ENCODE measurements at places on chromosomes 12 and 14. TPM values are rescaled to one million over a fixed set of nuclear protein-coding genes. Genes with fewer than 3 reads are reported as not detected.

NFKBIA gene
- total RNA-seq, result 292 TPM

SPATS2 gene
- total RNA-seq, result 3.8 TPM

DNA sequence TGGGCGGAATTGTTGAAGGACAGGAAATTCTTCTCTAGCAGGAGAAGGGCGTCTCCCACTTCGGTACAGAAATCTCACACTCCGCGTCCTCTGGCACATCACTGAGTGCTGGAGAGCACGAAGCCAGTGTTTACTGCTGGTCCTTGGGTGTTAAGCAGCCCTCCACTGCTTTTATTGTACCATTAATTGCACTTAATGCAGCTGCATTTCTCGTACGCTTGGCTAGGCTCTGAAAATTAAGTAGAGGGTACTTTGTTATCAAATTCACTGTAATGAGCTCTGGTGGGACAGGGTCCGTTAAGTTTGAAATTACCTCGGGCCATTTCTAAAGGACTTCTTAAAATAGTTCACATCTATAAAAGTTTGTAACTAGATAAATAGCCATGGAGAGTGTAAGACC is 411.2 kb downstream of the NPAS3 start:
- no peaks in the 10 kb centered on the region for H3K4me1 ChIP-seq
- H3K27ac ChIP-seq, result no peak overlapping the region
- H3K27me3 ChIP-seq, result no peaks in the 10 kb centered on the region
- no peak for DNase-seq
- no peak overlapping the region for H3K4me3 ChIP-seq

DNA sequence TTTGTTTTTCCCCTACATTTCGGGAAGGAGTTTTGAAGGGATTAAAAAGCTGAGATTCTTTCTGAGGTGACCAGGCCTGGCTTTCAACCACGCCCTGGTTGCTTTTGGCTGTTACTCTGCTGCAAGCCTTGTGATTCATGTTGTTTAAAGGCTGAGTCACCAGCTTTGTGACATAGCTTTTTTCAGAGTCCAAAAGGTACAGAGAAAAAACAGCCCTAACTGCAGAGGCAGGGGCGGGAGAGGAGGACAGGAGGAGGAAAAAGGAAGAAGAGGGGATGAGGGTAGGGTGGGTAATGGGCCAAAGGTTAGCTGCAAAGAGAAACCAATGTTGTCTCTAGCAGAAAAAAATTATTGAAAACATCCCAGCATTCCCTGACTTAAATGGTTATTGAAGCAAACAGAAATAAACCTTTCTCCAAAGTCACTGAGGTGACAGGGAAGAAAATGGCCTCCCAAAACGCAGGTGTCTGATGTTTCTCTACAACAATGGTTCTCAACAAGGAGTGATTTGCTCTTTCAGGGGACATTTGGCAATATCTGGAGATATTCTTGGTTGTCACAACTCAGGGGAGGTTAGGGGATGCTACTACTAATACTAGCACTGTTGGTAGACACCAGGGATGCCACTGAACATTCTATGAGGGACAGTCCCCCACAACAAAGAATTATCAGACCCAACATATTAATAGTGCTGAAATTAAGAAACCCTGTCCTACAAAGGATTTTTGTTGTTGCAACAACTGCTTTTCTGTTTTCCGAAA is 2.1 kb upstream of the UBC start:
- H3K27me3 ChIP-seq, result peaks cover 4% of the 10 kb centered on the region
- DNase-seq, result peak; percentile 88
- peak overlapping the region; percentile 12 for H3K4me3 ChIP-seq
- H3K27ac ChIP-seq, result peak overlapping the region; percentile 99

DNA sequence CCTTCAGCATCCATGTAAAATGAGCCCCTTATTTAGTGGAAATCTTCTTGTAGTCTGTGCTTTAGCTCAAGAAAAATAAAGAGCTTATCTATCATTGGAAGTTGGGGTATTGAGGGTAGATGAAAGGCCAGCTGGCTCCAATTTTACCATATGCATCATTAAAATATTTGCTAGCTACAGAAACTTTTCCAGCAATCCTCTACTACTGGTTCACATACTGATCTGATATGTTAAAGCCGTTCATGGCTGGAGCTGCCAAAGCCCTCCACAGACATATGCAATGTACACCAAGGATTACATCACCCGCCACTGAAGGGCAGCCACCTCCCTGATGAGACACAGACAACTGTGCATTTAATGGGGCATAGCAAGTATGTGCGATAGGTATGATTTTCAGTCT is 1205.3 kb downstream of the GALC start:
- no peak overlapping the region for H3K27ac ChIP-seq
- no peak overlapping the region for H3K4me3 ChIP-seq
- no peaks in the 10 kb centered on the region for H3K36me3 ChIP-seq

DNA sequence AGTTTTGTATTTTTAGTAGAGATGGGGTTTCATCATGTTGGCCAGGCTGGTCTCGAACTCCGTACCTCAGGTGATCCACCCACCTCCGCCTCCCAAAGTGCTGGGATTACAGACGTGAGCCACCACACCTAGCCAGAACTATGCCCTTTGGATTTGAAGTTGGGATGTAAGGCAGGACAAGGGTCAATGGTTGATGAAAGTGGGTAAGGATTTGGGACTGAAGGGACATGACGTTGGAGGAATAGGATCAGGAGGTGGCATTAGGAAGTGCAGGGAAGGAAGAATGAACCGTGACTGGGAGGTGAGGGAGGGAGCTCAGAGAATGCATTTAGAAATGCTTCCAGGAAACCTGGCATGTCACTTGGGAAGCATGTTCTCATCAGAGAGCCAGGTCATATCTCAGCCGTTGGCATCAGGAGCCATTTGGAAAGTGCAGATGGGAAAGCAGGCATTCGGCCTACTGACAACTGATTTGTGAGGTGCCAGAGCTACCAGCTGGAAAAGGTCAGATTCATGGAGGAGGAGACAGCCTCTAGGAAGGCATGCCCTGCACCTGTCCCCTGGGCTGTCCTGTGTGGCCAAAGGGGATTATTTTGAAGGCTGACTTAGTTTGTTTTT is 2.2 kb downstream of the CRADD start:
- no peak for DNase-seq
- no peaks in the 10 kb centered on the region for H3K27me3 ChIP-seq
- H3K27ac ChIP-seq, result peak overlapping the region; percentile 99
- no peak overlapping the region for H3K4me3 ChIP-seq
- no peaks in the 10 kb centered on the region for H3K36me3 ChIP-seq

GRCh38 chr12:57531836-57532235 is 9.2 kb downstream of the MBD6 start:
- DNase-seq, result no peak
- H3K4me3 ChIP-seq, result no peak overlapping the region
- no peak overlapping the region for H3K27ac ChIP-seq
- H3K4me1 ChIP-seq, result no peaks in the 10 kb centered on the region
- H3K36me3 ChIP-seq, result no peaks in the 10 kb centered on the region
- no peaks in the 10 kb centered on the region for H3K27me3 ChIP-seq
